ENCODE measurements at places on chromosomes 1 and 21. TPM values are rescaled to one million over a fixed set of nuclear protein-coding genes. Genes with fewer than 3 reads are reported as not detected.

DNA sequence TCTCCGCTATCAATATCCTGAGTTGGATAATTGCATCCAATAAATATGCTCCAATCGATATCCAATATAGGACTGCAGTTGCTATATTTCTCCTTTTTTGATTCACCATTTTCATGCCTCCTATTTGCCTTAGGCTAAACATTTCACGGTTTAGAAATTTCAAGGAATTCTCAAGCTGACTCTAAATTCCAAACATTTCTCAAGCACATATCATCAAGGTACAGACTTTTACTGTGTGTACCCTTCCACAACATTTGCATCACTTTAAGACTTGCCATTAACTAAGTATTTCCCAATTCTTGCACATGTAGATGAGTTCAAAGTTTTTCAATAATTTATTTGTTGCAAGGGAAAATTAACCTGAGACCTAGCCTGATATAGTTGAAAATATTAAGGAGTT, 795.2 kb upstream of the TMPRSS15 start:
- DNase-seq, result no peak

Gene CSF3R
- not detected for total RNA-seq

Gene SPATA46
- total RNA-seq, result not detected

GRCh38 chr1:11691928-11692711, 610 bp downstream of the DRAXIN start:
- DNase-seq, result no peak

GRCh38 chr21:39555911-39556590, 56.7 kb upstream of the B3GALT5 start:
- no peak for DNase-seq

Gene RO60
- total RNA-seq, result 155 TPM

GRCh38 chr1:200624679-200625335, 4.3 kb upstream of the KIF14 start:
- DNase-seq, result no peak

DNA sequence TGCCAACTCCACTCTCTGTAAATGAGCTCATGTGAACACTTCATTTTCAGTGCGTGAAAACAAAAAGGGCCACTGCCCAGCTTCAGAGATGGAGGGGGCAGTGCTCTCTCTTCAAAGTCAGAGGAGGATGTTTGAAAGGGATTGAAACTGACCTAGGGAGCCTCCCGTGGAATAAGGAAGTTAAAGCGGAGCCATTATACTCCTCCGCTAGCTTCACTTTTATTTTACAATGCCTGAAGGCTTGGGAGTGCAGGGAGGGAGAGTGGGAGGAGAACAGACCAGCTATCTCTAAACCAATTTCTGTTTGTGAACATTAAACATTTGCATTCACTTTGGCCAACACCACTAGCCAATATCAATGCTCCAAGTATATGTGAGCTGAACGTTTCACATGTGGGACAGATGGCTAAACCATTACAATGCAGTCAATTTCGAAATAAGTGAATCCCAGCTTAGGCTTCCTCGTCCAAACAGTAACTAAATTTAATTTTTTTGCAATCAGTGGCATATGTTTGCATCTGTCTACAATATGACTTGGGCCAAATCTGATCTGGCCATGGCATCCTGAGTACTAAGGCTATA, 126.9 kb downstream of the ESRRG start:
- DNase-seq, result no peak

GRCh38 chr1:111968511-111968910, 21.0 kb downstream of the KCND3 start:
- no peak for DNase-seq

Gene MIXL1
- total RNA-seq, result not detected

GRCh38 chr1:9687120-9687873, 35.8 kb downstream of the PIK3CD start:
- DNase-seq, result peak; percentile 60

DNA sequence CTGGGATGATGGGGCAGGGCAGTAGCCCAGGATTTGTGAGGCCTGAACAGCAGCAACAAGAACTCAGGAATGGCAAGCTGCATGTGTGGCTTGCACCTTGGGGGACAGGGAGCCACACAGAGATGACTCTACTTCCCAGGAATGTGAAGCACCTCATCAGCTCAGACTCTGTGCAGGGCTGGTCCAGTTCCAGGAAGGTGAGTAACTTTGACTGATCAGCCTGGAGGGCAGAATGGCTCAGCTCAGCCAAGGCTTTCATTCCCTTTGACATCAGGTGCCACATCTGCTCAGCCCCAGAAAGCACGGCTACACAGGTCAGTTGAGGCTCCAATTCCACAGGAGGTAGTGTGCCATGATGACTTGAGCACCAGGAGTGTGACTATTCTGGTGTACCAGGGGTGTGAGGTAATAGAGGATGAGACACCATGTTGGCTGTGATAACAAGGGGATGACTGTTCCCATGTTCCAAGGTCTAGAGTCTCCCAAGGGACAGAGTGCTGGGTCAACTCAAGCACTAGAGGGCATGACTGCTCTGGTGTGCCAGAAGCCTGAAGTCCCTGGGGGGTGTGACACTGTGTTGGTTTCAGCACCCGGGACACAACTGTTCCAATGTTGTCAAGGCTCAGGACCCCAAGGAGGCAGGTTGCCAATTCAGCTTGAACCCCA, 625.8 kb upstream of the ADGRL2 start:
- no peak for DNase-seq

Gene NTNG1
- not detected for total RNA-seq

DNA sequence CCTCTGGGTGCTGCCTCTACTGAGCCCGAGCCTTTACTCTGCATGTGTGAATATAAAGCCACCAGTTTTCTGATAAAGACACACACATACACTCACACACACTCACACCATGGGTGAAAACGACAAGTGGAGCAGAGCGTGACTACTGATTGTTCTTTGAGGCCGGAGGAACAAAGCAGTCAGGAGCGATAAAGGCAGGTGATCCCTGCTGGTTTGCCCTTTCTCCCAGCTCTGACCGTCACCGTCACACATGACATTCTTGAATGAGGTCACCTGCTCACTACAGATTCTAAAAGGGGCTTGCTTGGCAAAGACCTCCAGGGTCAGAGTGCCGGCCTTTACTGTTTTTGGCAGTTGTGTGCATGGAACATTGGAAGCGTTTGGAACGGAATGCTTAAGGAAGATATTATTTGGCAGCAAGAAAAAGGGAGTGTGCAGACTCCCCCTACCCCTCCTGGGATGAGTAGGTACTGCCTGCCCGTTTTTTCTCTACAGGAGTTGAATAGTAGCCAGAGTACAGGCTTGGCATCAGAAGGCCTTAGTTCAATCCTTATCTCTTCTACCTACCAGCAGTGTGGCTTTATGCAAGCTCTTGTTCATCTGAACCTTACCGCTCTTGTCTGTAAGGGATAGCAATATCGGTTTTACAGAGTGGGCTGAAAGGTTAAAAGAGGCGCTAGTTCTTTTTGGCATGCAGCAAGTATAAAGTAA, 79.7 kb downstream of the PBX1 start:
- DNase-seq, result peak; percentile 79

DNA sequence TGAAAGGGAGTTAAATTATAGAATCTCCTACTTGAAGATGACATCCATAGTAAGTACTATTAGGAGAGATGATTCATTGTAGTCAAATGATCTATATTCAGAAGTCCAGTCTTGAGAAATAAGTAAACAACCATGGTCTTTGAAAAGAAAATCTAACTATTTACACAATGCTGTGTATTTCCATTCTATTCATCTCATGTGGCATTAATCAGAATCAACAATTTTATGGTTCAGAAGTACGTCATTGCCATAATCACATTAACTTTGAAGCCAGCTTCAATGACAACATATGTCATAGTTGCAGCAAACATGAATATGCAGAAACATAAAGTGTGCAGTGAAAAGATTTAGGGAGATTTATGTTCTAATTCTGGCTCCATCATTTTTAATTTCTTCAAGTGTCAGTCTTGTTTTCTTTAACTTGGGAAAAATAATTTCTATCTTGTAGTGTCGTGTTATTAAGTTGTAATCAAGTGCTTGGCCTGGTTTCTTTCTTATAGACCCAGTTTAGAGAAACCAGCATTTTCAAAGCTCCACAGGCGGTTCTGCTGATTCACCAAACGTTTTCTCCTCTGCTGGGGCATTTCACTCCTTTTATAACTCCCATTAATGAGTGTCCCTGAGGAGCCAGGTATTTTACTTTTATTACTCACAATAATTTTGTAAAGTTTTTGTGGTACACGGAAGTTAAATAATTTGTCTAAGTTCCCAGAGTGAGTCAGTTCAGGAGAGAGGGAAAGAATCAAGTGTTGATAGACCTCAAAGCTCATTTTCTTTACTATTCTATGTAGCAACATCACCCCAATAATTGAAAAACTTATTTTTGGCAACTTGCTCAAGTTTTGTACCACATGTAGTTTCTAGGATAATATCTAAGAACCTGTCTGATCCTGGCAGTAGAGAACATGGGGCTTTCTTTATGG, 35.9 kb upstream of the PTGS2 start:
- no peak for DNase-seq

Gene FAAH
- 49.6 TPM for total RNA-seq

DNA sequence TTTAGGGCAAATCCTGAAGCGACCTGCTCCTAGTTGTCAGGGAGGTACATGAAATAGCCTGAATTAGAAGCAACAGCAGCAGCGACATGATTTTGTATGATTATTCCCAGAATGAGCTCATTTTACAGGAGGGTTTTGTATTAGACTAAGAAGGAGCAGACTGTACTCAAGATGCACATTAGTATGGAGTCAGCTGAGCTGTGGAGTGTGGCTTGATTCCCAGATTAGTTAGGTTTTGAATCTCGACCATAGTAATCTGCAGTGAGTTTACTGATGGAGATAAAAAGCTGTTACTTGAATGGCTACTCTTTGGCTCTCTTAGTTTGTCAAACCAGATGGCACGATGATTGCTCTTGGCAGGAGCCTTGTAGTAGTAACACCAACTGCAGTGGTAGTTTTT, 143.1 kb downstream of the PHTF1 start:
- no peak for DNase-seq

DNA sequence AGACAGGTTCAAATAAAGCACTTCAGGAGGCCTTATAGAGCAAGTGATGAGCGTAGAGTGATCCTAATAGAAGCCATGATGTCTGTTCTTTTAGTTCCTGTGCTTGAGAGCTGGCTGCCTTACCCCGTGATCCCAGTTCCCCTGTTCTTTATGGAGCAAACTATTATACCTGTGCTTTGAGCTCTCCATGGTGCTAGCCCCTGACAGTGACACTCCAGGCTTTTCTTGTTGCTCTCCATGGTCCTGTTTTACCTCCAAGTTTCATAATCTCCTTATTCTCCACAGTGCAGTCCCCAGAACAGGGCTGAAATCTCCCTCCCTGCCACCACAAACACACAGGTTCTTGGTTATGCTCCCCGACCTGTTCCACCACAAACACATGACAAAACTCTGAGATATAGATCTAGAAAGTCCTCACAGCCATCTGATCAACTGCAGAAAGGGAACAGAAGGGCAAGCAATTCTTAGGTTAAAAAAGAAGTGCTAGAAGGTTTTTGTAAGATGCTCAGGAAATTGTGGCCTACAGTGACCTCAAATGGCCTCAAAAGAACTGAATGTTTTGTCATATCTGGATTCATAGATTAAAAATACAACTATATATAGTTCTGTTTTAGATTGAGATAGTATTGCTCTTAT, 6.0 kb downstream of the CADM3 start:
- DNase-seq, result peak; percentile 91

- no peak for DNase-seq
Measured at GRCh38 chr1:154198756-154199562, 7.1 kb upstream of the TPM3 start.

- DNase-seq, result no peak
Measured at GRCh38 chr1:21801100-21801499, 11.0 kb upstream of the LDLRAD2 start.

DNA sequence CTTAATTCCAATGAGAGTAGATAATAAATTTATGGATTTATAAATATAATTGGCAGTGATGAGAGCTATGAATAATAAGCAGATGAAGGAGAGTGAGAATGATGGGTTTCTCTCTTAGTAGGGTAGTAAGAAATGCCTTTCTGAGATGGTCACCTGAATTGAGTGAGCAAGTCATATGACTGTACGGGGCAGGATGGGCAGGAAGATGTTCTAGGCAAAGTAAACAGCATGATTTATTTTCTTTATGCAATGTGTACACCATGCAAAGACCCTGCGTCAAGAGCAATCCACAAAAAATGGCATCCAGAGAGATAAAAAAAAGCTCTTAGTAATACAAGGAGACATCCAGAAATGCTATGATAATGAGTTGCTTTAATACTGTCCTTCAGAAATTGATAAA, 409.9 kb downstream of the HLX start:
- DNase-seq, result no peak

DNA sequence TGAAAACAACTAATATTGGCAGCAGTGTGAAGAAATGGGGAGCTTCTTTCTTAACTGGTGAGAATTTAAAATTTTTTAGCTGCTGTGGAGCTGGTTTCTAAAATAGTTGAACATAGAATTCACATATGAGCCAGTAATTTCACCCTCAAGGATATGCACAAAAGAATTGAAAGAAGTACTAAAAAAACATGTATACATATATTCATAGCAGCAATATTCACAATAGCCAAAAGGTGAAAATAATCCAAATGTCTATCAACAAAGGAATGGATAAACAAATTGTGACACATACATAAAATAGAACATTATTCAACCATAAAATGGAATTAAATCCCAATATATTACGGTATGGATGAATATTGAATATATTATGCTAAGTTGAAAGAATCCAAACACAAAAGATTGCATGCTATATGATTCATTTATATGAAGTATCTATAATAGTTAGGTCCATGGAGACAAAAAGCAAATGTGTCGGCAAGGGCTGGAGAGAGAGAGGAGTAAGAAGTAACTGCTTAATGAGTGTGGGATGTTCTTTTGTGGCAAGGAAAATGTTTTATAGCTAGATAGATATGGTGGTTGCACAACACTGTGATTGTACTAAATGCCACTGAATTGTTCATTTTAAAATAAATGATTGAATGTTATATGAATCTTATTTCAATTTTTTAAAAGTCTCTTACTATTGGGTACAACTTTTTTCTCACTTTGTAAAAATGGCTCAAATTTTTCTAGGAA, 14.8 kb upstream of the COL11A1 start:
- no peak for DNase-seq

- no peak for DNase-seq
Measured at GRCh38 chr1:98028800-98029199, 108.0 kb upstream of the DPYD start.

- no peak for DNase-seq
Measured at GRCh38 chr1:11767922-11768704, 6.1 kb downstream of the C1orf167 start.

Gene LAMB3
- total RNA-seq, result 63.4 TPM

DNA sequence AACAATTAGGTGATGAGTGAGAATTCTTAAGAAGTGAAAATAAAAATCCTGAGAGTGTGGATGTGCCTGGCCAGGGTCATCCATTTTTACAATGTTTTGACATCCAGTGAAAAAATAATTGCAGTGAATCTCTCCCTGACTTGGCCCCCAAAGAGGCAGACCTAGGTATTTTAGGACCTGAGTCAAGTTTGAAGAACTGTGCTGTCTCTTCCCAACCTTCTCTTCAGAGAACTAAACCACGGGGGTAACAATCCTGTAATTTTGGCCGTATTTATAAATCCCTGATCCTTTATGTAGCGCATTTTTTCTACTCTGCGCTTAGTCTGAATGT, 43.3 kb upstream of the PPP2R5A start:
- DNase-seq, result no peak

Gene CHAF1B
- total RNA-seq, result 0.58 TPM

Gene SYTL1
- 20.4 TPM for total RNA-seq
